ENCODE measurements at places on chromosomes 6 and 20.

DNA sequence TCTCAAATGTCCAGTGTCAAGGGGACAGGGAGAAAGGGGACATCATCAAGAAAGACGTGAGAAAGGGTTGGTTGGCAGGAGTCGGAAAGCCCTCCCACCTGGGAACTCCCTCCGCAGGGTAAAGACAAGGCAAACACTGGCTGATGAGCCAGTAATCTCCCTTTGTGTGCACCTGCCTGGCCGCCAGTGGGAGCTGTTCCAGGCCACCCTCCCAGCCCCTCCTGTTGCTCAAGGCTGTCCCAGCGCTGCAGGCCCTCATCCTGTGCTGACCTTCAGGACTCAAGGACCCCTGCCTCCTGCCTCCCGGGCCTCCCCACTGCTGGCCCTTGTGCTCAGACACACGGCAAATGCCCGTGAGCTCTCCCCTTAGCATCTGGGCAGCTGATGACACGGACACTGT, 7.4 kb downstream of the FRMD1 start:
- no peak for DNase-seq

GRCh38 chr6:31734821-31735406, 1.4 kb downstream of the CLIC1 start:
- peak; percentile 29 for DNase-seq

DNA sequence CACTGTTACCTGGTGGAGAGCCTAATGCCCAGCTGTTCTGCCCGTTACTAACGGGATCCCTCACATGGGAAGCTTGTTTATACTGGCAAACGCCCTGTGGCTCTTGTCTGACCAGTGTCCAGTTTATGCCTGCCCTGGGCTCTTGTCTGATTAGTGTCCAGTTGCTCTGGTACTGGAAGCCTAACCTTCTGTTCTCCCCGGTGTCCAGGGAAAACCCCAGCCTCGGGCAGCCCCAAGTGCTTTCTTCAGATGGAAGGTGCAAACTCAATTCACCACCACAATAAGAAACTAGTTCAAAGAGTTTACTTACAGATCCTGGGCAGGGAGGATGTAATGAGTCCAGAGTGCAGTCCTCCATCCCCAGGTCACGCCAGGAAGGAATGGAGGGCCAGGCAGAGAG, 148.4 kb downstream of the TBXT start:
- no peak for DNase-seq

DNA sequence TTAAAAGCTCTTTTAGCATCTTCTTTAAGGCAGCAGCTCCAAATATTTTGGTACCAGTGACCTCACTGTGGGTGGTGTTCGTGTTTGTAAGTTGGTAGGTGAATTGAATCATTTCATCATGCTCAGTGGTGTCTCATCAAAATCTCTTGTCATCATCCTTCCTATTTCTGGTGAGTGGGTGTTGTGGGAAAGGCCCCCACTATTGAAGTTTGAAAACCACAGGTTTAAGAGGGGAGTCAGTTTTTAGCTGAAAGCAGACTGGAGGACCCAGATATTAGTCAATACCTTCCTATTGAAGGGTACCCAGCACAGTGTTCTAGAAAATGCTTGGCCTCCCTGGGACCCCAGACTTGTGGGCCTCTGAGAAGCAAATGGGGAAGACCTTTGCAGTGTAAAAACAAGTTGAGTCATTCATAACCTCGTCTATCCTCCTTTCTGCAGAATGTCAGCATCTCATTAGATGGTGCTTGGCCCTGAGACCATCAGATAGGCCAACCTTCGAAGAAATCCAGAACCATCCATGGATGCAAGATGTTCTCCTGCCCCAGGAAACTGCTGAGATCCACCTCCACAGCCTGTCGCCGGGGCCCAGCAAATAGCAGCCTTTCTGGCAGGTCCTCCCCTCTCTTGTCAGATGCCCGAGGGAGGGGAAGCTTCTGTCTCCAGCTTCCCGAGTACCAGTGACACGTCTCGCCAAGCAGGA, 3.7 kb downstream of the PIM1 start:
- DNase-seq, result peak; percentile 26

- no peak for DNase-seq
Observed at GRCh38 chr6:3384241-3385143, 72.4 kb downstream of the SLC22A23 start.

- DNase-seq, result no peak
Observed at GRCh38 chr6:107064579-107065065, 36.6 kb downstream of the MTRES1 start.

DNA sequence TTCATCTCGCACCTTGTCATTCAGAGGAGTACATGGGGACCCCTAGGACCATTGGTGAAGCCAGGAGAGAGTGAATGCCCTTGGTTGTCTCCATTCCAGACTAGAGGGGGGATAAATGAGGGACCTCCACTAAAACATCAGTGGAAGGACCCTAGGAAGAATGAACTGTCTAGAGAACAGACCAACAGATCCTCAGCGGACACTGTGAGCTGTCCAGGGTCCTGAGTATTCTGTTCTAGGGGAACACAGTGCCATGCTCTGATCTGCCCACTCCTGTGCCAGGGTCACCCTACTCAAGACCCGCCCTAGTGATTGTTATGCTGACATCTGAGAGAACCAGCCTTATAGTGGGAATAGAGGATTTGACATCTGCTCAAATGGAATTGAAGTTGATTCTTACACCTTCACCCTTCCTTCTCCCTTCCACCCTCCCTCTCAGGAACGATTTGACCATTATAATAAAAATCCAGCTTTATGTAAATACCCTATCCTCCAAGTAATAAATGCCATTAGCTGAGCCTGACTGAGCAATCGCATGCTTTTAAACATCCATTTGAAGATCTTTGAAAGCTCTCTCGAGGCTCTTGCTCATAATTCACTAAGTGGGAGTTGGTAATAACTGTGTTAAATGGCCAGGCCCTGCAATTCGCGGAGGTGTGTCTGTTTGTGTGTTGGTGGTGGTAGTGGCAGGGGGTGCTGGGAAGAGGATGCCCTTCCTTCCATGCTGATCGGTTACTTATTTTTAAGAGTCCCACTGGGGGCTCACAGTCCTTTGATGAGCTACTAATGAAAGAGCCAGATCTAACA, 43.6 kb upstream of the SLC32A1 start:
- no peak for DNase-seq

DNA sequence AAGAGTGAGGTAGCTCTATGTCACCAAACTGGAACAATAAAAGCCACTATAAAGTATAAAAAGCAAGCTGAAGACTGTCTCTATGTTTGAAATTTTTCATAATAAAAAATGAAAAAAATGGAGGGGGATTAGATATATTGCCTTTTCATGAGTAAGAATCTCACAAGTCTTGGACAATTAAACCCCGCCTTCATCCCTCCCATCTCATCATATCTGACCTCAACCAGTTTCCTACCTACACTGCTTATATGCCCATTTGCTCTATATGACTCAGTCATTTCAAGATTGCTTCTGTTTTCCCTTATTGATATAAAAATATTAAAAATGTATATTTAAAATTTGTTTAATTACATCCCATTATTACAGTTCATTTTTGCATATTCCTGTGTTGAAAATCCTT, 2.9 kb upstream of the TRIM39 start:
- no peak for DNase-seq

DNA sequence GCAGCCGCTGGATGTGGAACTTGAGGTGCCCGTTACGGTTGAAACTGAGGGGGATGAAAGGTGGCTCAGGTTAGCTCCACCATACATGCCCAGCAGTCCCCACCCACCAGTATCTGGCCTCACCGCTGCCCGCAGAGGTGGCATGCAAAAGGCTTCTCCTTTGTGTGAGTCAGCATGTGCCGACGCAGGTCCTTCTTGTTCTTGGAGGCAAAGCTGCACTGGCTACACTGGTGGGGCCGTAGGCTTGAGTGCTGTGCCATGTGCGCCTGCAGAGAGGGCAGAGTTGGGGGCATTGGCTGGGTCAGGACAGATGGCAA, 15.8 kb downstream of the PCIF1 start:
- DNase-seq, result no peak

DNA sequence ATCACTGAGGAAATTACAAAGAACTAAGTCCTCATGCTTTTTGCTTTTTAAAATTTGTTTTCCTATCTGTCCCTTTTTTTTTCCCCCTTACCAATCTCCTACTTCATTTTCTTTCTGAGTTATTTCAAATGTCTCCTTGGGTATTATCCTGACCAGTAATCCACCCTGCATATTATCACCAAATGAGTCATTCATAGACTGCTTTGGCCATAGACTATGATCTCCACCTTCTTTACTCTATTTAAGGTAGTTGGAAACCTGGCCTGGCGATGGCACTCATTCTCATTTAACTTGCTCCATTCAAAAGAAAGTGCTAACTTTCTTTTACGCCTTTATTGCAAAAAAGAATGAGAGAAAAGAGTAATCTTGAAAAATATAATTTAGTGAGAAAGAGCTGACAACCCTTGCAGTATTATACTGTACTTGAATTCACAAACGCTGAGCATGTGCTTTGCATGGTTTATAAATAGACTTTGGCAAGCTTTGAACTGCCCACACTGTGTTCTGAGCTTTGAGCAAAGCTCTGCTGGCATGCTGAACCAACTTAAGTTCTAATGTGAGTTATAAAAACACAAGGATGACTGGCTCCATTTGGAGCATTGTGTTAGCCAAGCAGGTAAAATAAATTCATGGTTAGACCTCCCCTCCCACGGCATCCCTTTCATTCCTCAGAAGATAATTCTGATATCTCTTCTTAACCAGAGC, 198.9 kb downstream of the NKAIN2 start:
- no peak for DNase-seq

- DNase-seq, result no peak
Observed at GRCh38 chr6:837380-837779, 144.4 kb upstream of the EXOC2 start.

- DNase-seq, result no peak
Observed at GRCh38 chr6:149960488-149960887, 3.3 kb upstream of the ULBP1 start.

DNA sequence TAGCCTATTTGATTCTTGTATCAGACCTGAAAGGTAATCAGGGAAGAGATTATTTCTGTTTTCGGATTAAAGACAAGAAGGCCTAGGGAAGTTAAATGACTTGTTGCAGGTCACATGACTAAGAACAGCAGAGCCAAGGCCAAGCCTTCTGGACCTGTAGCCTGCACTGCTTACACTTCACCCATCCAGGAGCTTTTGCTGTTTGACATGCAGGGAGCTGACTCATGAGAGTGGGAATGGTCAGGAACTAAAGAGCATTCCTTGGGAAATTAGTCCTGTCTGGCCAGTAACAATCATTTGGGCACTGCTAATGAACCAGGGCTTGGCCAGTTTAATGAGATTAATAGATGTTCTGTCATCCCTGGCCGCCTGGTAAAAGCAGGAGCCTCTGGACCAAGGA, 46.8 kb downstream of the EIF2S2 start:
- no peak for DNase-seq

- no peak for DNase-seq
Observed at GRCh38 chr6:1481286-1481685, 91.9 kb downstream of the FOXF2 start.

DNA sequence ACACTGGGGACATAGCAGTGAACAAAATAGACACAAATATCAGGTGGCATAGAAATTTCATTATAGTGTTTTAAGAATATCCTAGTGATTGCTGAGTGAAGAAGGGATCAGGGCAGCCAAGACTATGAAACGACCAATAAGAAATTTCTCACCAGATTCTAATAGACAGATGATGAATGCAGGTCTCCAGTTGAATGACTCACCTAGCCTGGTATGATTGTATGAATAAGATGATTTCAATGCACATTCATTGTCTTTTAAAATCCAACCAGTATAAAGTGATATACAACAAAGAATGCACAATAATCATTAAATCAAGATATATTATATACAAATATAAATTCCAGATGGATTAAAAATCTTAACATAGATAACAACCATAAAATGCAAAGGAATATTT, 124.5 kb upstream of the TENT5A start:
- DNase-seq, result no peak

DNA sequence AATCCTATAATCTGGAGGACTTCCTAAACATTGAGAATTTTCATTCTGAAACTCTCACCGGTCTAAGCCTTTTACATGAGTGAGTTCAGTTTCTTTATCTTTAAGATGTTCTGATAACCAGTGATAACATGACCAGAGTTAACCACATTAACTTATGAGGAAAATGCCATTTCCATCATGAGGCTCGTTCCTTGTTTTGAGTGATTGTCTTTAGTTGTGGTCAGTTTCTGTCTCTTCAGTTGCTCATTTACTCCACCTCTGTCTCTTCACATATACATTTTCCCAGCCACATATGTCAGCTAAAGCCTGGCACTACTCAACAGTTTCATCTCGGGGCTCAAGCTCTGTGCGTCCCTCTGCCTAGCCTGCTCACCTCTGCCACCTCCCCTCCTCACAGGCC, 70.4 kb downstream of the JAG1 start:
- DNase-seq, result no peak

GRCh38 chr6:1701668-1702353, 92.1 kb downstream of the FOXC1 start:
- DNase-seq, result no peak

- no peak for DNase-seq
Observed at GRCh38 chr20:56400001-56400640, 7.7 kb downstream of the CSTF1 start.

GRCh38 chr6:15439410-15440025, 193.6 kb downstream of the JARID2 start:
- DNase-seq, result no peak

- DNase-seq, result peak; percentile 74
Observed at GRCh38 chr6:158819213-158819976, at the start of gene EZR. EZR (minus strand) TSS chr6:158819368; CDS start chr6:158818093, 1,275 bp downstream.

- no peak for DNase-seq
Observed at GRCh38 chr6:67331304-67331703, 1303.8 kb upstream of the ADGRB3 start.

DNA sequence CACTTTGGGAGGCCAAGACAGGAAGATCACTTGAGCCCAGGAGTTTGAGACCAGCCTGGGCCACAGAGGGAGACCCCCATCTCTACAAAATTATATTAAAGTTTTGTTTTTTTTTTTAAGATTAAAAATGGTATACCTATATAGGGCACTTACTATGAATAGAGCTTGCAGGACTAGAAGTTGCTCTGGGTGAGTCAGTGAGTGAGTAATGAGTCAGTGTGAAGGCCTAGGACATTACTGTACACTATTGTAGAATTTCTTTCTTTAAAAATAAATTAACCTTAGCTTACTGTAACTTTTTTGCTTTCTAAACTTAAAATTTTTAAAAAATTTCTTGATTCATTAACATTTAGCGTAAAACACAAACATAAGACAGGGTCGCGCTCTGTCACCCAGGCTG, 29.7 kb downstream of the STK35 start:
- no peak for DNase-seq

Measured in stimulated activated CD8-positive, alpha-beta memory T cell treated with anti-CD3 and anti-CD28 coated beads, Interleukin-15, amount 100 ng/mL, for 4 hours (primary cell).